ENCODE measurements at places on chromosomes 16 and 17. TPM values are rescaled to one million over a fixed set of nuclear protein-coding genes. Genes with fewer than 3 reads are reported as not detected.

DNA sequence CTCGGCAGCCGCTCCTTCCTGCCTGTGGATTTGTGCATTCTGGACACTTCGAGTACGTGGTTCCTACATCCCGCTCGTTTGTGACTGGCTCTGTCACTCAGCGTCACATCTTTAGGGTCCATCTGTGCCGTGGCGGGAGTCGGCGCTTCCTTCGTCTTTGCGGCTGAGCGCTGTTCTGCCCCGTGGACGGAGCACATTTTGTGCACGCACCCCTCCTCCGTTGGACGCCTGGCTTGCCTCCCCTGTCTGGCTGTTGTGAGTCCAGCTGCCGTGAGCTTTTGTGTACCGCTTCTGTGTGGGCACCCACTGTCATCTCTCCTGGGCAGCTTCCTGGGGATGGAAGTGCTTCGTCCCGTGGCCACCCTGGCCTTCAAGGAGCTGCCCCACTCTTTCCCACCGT, 6.4 kb downstream of the ZNF469 start:
- no peak for DNase-seq

GRCh38 chr17:63490329-63490728, 13.5 kb downstream of the ACE start:
- no peak for DNase-seq

CLDN6 gene
- polyA plus RNA-seq: 0.12 TPM

CD300E gene
- not detected for polyA plus RNA-seq

ARHGDIG gene
- 0.22 TPM for polyA plus RNA-seq

- no peak for DNase-seq
Measured at GRCh38 chr17:44759916-44760243, 1.1 kb downstream of the ADAM11 start.

- DNase-seq: no peak
Measured at GRCh38 chr16:27717726-27718125, 167.8 kb downstream of the KATNIP start.

CTRL gene
- 0.58 TPM for polyA plus RNA-seq

ZFP90 gene
- polyA plus RNA-seq: 20.1 TPM

GRCh38 chr16:79599256-79599836, 1.2 kb downstream of the MAF start:
- DNase-seq: no peak

ITGAL gene
- polyA plus RNA-seq: 0.06 TPM

TMEM204 gene
- polyA plus RNA-seq: 42.4 TPM

EFNB3 gene
- polyA plus RNA-seq: 5.3 TPM

MT1H gene
- not detected for polyA plus RNA-seq

GRCh38 chr17:63631626-63632025, 9.4 kb downstream of the MAP3K3 start:
- DNase-seq: no peak

SLC16A6 gene
- polyA plus RNA-seq: 0.20 TPM

DHX58 gene
- polyA plus RNA-seq: 18.0 TPM

- DNase-seq: no peak
Measured at GRCh38 chr16:53839150-53839549, 135.2 kb downstream of the FTO start.

DHRS7B gene
- 47.0 TPM for polyA plus RNA-seq
